CD14-positive monocyte (primary cell): ENCODE measurements at places on chromosomes 3 and 15. TPM values are rescaled to one million over a fixed set of nuclear protein-coding genes. Genes with fewer than 3 reads are reported as not detected.

Gene SLC4A7
- 5.5 TPM for polyA plus RNA-seq

Gene ACOX2
- 2.5 TPM for polyA plus RNA-seq

Gene SH2D7
- not detected in 2 replicates for polyA plus RNA-seq

Gene DPPA2
- polyA plus RNA-seq = not detected

Gene DPPA4
- not detected for polyA plus RNA-seq

Gene TAGLN3
- polyA plus RNA-seq = not detected in 2 replicates

Gene KCNMB3
- polyA plus RNA-seq = 1.0 and 2.2 TPM in 2 replicates
